Activated T-helper 1 cell treated with Interleukin-2 at 50 U/mL for 16 hours (primary cell): ENCODE measurements at places on chromosomes 2 and 18.

DNA sequence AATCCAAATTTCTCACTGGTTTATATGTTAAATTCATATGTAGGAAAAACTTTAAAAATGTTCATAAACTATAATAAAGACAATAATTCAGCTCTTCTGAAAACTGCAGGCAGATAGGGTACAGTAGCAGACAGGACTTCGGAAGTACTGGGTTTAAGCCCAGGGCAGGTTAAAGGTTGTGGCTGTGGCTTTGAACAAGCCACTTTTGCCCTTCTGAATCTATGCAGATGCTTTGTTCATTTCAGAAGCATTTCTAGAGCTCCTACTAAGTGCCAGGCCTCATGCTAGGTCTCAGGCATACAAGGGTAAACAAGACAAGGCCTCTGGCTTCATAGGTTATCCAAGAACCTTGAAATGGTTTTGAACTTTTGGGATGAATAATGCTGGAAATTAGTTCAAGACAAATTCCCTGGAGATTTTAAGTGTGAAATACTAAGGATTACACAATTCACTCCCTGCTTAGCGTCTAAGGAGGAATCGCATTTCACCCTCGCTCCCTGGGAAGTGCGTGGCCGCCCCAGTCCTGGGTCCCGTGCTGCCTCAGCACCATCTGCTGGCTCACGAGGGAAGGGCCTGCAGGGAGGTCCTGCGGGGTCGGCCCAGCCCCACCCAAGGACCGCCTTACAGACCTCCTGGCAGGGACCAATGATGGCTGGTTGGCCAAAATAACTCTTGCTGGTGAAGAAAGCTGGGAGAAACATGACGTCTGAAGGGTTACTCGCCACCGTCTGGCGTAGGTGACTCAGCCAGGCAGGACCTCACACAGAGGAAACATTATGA lies 67.7 kb upstream of the L3MBTL4 start:
- DNase-seq = no peak

DNA sequence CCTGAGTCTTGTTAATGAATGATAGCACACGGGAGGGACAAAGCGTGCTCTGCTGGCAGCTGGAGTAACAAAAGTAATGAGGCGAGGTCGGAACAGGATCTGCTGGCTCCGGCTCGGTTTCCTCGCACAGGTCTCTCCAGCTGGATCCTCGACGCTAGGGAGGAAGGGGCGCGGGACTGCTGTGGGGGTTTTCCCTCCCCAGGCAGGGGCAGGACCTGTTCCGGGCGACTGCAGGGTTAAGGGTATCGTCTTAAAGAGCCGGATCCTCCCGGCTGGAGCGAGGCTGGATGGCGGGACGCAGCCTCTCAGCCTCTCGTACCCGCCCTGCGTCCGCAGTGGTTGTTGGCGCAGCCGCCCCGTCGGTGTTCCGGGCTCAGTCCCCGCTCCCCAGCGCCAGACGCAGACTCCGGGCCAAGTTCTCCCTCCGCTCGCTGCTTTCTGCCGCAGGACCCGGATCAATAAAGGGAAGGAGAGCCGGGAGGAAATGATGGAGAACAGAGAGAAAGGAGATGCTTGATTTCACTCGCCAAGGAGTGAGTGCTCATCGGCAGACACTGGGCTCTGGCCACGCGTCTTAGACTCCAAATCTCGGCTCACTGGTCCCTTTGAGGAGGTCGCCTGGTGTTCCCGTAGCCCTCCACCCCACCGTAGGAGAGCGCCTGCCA lies 1.1 kb upstream of the LIPG start:
- no peak for DNase-seq

DNA sequence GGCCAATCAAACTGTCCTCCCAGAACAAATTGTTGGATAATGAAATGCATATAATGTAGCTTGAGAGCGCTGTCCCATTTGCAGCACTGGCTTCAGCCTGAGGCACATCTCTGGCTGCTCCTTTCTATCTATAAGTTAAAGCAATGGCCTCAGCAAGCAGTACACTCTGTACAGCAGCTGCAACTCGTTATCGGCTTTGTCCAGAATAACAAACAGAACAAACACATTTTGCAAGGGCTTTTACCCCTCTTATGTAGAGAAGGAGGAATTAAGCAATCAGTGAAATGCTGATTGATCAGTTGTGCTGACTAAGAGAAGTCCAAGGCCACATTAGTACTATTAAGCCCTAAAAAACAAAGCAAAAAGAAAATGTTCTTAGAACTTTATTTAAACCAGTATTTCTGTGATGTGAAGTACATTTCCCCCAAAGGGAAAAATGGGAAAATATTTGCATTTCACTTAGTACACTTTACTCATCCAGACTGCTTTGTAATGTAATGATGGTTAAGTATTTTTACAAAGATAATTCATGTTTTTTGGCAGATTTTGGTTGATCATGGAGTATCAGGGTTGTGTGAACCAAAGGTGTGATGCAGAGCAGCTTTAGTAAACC lies 15.0 kb upstream of the CPS1 start:
- no peak for DNase-seq

DNA sequence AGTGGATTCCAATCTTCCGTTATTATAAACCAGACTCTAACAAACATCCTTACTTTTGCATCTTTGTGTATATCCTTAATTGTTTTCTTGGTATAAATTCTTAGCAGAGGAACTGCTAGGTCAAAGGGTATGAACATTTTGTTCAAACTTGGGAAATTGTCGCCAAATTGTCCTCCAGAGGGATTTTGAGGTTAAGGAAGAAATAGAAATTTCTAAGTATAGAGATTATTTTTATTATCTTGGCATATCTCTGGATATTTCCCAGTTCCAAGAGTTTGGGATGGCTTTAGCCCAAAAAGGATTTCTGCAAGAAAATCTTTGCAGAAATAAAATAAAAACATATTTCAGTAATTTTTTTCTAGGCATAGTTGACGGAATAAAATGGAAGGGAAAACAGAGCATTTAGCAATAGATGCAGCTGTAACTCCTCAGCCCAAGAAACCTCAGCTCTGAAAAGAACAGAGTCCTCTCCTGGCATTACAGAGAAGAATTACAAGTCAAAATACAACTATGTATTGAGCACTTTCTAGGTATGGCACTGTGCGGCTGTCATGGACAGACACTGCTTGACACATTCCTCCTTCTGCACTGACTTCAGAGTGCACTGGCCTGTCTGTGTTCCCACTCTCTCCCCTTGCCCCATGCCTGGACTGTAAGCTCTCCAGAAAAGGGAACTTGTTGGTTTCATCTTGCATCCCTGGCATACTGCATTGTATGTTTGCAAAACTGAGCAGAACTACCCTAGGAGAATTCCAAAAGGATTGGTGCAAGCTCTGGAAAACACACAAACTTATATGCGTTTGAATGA lies 117.3 kb upstream of the STON1 start:
- DNase-seq = no peak

GRCh38 chr2:171813126-171813525 lies 80.9 kb downstream of the SLC25A12 start:
- no peak for DNase-seq

GRCh38 chr2:215693193-215693998 lies 257.5 kb upstream of the FN1 start:
- no peak for DNase-seq

- no peak for DNase-seq
These were observed 322.8 kb downstream of the RIT2 start for GRCh38 chr18:42792731-42793130.

DNA sequence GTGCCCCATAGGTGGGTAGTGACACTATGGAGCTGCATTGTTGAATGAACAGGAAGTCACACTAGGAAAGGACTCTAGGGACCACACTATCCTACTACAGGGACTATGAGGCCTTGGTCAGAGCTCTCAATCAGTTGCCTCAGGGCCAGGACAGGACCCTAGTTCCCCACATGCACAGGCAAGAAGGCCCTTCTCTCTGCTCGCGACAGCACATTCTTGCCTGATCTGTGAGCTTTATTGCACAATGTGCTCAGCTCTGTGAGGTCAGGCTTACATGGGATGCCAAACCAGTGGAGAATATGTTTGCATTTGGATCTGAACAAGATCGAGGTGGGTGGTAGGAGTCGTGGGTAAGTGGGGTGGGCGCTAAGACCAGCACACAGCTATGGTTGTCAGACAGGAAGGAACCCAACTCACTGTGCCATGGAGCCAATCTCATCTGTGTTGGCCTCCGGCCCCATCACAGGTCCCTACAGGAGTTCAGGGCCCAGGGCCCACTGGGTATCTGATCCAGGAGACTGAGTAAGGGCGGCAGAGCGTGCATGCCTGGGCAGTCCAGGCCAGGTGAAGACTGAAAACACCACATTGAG lies 8.0 kb downstream of the PCARE start:
- no peak for DNase-seq

DNA sequence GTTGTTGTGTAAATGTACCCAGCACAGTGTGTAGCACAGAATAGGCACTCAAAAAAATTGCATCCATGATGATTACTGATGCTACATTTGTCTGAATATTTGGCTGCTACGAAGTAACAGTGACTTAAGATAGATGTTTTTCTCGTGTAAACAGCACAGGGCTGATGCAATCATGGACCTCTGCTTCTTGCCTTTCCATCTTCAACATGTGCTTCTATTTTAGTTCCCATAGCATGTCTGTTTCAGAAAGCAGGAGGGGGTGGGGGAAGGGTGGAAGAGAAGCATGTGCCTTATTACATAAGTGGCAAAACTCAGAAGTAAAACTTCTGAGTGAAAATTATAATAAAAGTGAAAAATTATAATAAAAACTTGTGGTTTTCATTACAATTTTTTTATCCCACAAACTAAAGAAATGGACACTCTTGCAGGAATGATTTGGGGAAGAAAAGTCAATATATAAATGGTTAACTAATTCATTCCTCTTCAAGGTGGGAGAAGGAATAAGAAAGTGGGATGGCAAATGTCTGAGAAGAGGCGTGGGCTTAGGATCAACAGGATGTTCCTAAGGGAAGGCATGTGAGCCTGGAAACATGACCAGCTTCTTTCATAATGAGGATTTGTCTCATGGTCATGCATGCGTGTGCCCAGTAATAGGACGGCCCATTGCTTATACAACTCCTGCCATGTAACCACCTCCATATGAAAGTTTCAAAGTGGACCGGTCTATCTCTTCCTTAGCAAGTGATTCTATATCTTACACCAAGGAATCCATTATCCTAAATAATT lies 27.2 kb downstream of the CCBE1 start:
- no peak for DNase-seq

DNA sequence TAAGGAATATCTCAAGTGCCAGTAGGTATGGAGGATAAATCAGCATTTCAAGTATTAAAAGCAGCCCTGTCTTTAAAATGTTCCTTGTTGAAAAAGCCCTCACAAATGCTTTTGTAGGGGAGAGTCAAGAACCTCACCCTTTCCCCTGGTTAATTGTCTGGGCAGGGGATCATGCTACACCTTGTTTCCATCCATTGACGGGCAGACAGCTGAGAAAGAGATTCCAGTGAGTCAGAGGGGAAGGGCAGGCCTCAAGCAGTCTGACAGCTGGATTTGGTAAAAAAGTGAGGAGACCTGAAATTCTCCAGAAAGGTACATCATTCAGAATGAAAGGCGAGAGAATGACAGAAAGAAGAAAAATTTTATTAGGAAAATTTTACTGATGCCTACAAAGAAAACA lies 203.2 kb upstream of the CYP26B1 start:
- DNase-seq = no peak

GRCh38 chr18:27778441-27778840 lies 398.5 kb downstream of the CDH2 start:
- DNase-seq = no peak

- DNase-seq = no peak
These were observed 24.7 kb downstream of the PAPOLG start for GRCh38 chr2:60780721-60781120.

GRCh38 chr18:76412010-76412817 lies 82.8 kb downstream of the ZNF516 start:
- no peak for DNase-seq

GRCh38 chr2:182318466-182319220 lies 108.2 kb downstream of the PDE1A start:
- DNase-seq = no peak

DNA sequence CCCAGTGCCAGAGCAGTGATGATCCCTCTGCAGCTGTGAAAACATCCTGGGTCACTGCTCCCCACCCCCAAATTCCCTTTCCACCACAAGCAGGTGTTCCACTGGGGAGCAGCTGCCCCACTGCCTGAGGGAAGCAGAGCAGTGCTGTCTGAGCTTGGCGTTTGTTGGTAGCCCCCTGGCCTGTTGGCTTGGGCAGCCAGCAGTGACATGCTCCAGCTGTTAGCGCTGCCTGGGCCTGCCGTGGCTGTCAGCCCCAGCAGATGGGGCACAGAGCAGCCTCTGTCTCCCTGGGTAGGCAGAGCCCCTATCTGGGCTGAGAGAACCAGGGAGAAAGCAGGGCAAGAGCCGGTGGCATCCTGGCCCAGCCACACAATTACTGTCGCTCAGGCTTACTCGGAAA lies 247.7 kb downstream of the GLI2 start:
- no peak for DNase-seq

DNA sequence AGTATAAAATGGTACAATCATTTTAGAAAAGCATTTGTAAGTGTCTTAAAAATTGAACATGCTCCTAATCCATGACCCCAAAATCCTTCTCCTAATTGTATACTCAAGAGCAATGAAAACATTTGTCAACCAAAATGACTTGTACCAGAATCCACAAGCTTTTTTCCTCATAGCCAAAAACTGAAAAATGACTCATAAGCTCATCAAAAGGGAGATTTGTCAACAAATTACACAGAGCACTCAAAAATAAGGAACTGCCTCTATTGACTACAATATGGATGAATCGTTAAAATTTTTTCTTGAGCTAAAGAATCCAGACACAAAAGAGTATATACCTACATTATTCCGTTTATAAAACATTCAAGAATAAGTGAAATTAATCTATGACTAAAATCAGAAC lies 544.8 kb downstream of the ARHGAP15 start:
- no peak for DNase-seq

DNA sequence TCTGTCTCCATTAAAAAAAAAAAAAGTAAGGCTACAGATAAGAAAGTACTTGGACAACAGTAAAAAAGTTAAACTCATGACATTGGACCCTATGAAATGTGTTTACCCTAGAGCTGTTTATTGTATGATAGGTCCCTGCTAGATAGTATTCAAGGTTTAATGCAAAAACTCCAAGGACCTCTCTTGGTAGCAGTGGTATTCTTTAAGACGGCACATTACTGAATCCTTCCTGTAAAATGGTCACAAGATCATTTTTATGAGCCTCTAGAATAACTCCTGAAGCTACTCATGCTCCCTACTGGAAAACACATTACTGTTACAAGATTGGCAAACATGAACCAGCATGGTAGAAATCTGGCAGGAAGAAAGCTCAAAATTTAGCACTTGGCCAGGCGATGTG lies 38.8 kb downstream of the GALM start:
- DNase-seq = no peak

DNA sequence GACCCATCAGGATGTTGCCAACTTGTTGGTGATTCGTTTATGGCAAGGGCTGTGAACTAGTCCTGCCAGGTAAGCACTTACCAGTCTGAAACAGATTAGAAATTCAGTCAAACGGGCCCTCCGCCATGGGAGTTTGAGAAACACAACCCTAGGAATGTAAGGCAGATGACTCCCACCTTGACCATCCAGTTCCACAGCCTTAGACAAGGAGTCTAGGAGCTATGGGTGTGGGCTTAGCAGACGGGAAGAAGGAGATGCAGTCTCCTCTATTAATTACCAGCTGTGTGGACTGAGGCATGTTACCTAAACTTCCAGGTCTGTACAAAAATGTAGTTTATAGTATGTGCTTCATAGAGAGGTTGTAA lies 319.4 kb upstream of the NCKAP5 start:
- DNase-seq = no peak
